Stimulated activated CD4-positive, alpha-beta T cell treated with anti-CD3 and anti-CD28 coated beads, Interleukin-1b, Interleukin-23, amount 100 ng/mL, for 24 hours (primary cell): ENCODE measurements at places on chromosomes 1 and 21.

DNA sequence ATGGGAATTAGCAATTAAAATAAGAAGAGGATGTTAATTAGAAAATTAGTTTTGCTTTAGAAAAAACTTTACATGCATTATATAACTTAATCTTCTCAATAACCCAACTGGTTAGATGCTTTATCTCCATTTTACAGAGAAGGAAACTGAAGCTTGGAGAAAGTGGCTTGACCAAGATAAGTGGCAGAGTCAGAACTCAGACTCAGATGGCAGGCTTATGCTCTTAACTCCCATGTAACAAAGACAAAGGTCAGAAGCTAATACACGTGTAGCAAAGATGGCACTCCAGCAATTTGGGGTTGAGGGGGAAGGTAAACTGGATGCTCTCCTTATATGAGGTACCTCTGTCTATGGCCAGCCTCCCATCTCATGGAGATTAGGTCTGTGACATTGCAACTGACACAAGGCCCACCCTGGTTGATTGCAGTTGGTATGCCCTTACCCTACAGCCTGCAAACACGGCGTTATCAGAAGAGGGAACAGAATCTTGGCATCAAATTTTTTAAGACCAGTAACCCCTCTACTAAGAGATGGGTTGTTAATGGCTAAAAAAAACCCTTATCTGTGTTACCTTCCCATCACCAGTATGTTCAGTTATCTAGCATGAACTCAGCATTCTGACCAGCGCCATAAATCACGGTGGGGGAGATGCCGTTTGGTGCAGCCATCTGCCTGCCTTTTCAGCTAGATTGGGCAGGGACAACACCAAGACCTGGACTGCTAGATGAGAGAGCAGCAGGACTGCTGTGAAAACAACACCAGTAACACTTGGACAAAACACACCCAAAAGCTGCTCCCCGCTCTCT, 97.0 kb downstream of the UBR4 start:
- no peak for DNase-seq

DNA sequence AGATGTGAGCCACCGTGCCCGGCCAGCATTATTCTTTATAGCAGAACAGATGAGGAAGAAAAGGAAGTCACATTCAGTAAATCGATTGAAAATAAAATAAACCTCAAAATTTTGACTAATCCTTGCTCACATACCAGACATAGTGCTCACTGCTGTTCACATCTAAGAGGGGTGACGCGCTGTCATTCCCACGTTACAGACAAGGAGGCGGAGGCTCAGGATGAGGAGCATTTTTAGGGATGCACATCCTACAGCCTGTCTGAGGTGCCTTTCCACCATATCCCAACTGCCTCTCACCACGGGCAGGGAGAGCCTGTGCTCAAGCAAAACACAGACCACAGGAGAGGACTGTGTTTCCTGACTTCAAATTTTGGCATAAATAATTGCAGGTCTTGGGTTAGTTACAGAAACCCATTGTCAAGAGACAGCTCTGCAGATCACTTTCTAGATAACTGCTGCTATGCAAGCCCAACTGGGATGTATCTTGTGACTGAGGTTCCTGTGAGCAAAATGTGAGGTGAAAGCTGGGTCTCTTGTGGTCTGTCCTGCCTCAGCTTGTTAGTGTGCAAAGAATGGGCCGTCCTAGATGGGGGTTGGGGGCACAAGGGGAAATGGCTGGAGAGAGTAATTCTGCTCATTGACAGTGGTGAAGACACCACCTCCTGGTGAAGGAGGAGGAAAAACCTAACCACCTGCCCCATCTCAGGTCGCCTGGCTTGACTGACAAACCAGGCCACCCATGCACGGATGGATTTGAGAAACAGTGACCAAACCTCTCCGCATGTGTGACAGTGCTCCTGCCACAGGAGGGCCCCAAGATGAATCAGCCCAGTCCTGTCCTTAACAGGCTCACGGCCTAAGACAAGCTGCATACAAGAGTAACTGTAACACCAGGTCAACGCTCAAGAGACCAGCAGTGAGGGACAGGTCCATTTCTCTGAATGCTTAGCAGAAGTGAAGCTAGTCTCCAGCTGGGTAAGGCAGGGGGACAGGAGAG, 8.2 kb downstream of the TNN start:
- no peak for DNase-seq

- DNase-seq, result no peak
These were observed 20.9 kb upstream of the C2CD2 start for GRCh38 chr21:41974752-41975053.

DNA sequence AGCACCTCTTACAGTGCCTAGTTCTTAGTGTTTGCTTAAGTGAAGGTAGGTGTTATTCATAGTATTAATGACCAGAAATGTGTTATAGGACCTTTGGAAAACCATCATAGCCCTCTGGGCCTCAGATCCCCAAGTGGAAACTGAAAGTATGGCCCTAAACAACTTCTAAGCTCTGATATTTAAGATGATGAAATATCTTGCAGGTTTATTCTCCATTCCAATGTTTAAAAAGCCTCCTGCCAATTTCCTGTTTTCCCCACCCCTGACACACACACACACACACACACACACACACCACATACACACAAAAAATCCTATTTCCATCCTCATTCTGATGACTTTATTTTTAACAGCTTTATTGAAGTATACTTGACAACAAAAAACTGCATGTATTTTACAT, 108.2 kb downstream of the DIRAS3 start:
- DNase-seq, result no peak

DNA sequence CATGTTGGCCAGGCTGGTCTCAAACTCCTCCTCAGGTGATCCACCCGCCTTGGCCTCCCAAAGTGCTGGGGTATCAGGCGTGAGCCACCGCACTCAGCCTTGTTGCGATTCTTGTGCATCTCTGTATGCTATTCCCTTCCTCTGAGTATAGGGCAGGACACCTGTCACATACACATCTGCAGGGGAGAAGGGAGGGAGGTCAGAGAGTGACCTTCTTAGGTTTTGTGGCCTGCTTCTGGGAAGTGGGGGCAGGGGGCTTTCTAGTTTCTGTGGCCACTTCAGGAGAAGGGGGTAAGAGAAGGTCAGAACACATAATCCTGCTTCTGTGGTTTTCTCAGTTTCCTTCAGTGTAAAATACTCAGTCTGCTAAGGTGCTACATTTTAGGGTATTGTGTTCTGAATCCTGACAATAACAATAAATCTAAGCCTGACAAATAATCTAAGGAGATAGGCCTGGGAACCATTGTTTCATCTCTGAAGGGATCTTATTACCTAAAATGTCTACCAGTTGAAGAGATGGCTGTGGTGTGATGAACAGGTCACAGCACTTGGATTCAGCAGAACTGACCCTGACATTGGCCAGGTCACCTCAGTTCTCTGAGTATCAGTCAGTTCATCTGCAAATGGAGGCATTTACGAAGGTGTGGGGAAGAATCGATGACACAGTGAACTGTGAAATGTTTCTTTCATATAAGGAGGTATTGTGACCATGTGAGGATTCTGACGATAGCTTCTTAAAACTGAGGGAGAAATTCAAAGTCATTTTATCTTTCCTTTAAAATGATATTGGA, 212.6 kb upstream of the L1TD1 start:
- no peak for DNase-seq

DNA sequence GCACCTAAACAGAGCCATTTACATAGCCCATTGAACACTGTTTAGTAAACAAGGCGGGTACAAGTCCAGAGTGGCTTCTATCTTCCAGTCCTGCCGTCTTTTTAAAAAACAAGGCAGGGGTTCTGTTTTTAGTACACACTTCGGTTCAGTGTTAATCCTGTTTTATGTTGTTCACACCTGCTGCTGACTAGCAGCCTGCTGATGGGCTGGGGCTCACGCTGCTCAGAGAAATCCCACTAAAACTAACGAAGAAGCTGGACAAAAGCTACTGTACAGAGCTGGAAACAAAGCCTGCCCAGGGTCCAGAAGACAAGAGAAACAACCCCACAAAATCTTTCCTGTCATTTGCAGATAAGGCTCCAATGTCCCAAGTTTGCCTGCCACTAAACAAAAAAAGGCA, 13.2 kb downstream of the ESRRG start:
- no peak for DNase-seq

DNA sequence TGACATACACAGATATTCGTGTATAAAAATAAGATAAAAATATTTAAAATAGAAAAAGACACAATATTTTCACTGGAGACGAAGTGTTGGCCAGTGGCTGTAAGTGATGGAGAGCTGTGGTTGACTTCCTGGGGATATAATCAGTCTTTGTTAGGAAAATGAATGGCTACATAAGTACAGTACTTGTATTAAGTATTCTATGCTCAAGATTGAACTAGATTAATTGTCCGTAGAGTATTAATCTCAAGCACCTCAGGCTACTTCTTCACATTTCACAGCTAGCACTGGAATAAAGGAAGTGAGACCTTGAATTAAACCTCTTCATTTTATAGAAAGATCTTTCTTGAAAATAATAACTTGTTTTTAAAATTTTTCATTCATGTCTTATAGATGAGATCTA, 39.0 kb upstream of the RGS5 start:
- DNase-seq, result no peak

DNA sequence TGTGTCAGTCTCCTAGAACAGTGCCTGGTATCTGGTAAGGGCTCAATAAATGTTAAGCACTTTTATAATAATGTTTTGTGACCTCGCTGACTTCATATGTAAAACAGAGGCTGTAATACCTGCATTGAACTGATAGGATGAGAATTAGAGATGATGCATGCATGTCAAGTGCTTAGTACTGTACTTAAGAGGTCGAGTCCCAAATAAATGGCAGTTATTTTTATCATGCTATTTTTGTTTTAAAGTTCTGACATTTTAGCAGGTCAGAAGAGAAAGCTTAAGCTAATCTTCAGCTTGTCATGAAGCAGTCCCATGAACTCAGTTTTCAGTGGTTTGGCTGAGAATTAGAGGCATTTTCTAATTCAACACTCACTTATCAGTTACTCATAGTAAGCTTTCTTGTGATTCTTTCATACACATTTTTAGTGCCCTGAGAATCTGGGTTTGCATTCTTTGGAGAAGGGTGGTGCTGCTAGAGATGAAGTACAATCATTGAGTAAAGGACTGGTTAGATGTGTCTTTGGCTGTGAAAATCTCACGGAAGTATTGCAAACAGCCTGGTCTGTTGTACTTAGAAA, 75.7 kb upstream of the RAVER2 start:
- DNase-seq, result no peak

GRCh38 chr1:180976732-180977357, 45.8 kb downstream of the STX6 start:
- no peak for DNase-seq

DNA sequence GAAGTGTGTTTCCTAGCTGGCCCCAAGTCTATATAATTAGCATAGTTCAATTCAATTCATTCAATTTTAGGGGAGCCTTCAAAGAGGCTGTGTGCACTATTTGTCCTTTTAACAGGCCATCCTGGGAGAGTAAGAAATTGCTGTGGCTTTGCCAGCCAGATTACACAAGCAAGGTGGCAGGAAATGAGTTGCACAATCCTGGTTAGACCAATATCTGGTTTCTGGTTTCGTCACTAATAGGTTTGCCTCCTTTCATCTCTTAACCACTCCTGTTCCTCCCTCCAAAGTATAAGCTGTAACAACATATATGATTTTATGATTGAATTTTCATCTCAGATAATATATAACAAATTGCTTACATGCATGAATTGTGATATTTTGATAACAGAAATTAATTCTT, 84.1 kb upstream of the NEGR1 start:
- DNase-seq, result no peak
